Hippocampal formation (tissue), 2 donors: ENCODE measurements at places on chromosomes 5 and 9.

DNA sequence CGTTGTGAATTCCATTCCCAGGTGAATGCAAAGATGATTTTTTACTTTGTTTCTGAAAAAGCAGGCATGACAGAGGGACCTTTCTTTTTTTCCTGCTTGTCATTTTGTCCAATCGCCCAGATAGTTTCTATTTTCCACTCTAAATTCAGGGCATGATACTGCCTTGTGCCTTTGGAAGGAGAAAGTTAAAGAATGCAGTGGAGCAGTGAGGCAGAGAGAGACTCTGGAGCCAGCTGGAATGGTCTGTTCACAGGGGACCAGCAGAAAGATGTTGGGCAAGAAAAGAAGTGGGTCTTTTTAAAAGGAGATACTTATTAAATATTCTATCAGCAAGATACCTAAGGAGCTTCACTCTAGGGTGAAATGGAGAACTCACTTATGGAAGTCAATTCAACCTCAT, 532.3 kb downstream of the BRINP1 start:
- no peak for DNase-seq

- no peak for DNase-seq
Measured at GRCh38 chr9:136310273-136311030, 6.6 kb upstream of the CCDC187 start.

DNA sequence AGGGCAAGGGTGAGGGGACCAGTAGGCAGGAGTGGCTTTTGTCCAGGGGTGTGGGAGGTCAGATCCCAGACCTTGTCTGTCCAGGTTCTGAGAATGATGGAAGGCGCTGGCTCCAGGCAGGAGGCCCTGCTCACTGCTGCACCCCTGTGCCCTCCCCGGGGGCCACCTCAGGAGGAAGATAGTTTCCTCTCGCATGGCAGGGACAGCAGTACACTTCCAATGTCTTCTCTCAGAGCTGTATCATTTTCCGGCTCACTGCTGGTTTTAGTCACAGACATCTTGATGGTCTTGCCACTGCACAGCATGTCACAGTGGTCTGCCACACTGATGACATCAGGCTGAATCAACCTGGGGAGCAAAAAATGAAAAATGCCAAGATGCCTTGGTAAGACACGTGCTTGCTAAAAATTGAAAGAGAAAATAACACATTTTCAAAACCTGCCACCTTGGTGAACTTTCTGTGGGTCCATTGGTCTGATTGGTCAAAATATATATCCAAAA, 3.3 kb upstream of the SLC6A3 start:
- DNase-seq: no peak

DNA sequence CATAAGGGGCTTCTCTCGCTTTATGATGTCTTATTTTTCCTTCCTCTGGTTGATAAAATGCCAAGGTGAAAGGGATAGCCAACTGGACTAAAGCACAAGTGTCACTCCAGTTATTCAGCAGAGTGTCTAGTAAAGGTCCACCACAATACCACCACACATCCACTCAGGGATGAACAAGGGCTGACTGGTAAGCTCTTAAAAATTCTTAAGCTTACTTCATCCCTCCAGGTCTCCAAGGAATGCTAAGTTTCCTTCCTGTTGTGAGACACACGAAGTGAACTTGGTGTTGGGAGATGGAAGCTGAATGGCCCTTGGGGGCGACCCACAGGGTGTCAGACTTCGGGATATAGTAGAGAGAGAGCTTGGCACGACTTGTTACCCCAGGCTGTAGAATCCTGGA, 3.2 kb upstream of the HMGCS1 start:
- no peak for DNase-seq

GRCh38 chr5:157613385-157614245, 38.0 kb upstream of the ADAM19 start:
- no peak for DNase-seq

GRCh38 chr5:37975531-37975930, 135.7 kb upstream of the GDNF start:
- DNase-seq: no peak

- DNase-seq: no peak
Measured at GRCh38 chr9:86990290-86990689, 43.0 kb upstream of the GAS1 start.

DNA sequence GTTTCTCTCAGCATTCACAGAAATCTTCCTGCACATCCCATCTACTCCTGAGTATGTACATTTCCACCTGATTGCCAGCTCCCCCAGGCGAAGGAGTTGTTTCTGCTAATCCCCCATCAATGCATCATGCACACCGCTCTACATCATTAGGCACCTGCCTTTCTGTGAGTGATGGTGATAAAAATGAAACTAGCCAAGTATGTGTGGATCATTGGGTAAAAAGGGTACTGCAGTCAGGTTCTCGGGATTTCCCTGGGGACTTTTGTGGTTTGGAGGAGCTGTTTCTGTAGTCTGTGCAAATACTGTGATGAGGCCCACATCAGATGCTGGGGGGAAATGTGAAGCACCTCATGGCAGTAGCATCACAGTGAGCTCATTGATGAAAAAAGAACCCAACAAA, 30.4 kb downstream of the CAMK4 start:
- no peak for DNase-seq

GRCh38 chr9:102237520-102237919, 499.1 kb upstream of the GRIN3A start:
- no peak for DNase-seq

DNA sequence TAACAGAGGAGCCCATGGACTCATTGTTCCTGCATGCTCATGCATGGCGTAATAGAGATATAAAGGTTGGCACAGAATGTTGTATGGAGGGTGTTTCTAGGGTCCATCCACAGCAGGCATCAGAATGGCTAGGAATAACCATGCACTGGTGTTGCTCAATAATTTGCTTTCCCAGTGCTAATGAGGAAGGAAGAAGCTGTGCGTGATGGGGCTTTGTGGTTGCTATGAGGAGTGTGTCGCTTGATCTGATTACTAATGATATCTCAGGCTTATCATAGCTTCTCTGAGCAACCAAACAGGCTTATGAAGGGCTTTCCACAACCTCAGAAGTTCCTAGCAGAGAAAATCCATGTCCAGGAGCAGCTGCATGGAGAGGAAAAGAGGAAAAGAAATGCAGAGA, 151.3 kb upstream of the TRPC7 start:
- no peak for DNase-seq

DNA sequence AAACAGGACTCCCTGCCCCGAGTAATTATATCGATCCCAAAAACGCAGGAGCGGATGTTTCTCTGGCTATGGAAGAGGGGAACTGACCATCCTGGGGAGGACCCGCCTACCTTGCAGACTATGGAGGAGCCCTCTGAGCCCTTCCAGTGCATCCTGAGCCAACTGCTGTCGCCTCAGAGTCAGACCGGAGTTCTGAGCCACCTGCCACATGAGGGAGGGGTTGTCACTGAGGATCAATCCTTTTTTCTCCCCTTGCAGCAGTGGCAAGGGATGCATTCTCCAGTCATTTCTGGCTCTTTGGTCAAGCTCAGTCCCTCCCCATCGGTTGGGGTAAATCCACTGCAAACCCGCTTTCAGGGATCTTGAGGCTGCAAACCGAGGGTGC, 709 bp downstream of the FANCG start:
- DNase-seq: no peak

DNA sequence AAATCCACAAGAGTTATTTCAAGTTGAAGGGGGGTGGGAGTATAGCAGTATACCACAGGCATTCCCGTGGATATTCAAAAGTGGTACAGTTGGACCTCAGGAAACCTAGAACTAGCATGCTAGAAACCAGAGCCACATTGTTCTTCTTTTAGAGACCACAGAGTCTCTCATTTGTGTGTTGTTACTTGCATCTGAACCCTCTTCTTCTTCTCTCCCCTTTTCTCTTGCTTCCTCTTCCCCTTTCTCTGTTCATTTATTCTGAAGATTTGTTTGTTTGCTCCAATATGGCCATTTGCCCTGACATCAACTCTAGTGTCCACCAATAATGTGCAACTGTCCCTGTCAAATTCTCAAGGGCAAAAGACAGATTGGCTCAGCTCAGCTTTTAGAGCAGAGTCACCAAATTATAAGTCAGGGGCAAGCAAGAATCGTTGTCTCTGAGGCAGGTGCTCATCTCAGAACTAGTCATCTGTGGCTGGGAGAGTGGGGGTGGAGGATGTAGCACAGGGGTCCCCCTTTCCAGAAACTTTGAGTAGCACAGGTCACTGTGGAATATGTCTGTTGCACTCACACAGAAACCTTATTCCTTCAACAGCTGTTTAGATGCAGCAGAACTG, 321.1 kb downstream of the ARRDC3 start:
- no peak for DNase-seq

DNA sequence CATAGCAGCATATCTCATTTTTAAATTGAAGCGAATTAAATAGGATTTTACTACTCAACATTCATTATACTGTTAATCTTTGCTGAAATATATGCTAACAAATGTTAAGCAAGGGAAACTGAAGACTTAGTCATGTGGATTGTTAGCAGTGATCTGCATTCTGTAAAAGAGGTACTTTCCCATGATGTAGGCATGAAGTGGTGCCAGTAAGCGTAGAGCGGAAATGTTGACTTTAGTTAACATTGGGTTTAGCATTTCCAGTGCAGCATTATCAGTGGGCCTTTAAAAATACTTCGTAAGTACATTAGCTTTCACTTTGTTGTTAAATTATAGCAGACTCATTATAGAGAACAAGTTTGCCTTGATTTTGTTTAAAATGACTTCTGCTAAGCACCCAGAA, 130.3 kb downstream of the CDC42SE2 start:
- DNase-seq: no peak
